CD4-positive, alpha-beta T cell (primary cell): ENCODE measurements at places on chromosomes 1 and 21. TPM values are rescaled to one million over a fixed set of nuclear protein-coding genes. Genes with fewer than 3 reads are reported as not detected.

TMEM81 gene
- total RNA-seq = 2.2 TPM

CYP4X1 gene
- not detected for total RNA-seq

SPATA46 gene
- total RNA-seq = not detected

DIO1 gene
- total RNA-seq = not detected

RNF186 gene
- total RNA-seq = not detected

RIPPLY3 gene
- not detected for total RNA-seq

ENAH gene
- total RNA-seq = not detected

YTHDF2 gene
- 85.0 TPM for total RNA-seq

FCER1G gene
- 2.0 TPM for total RNA-seq

CCDC24 gene
- total RNA-seq = 1.4 TPM

KLHL12 gene
- total RNA-seq = 18.6 TPM

WNT9A gene
- total RNA-seq = not detected

ST6GALNAC5 gene
- not detected for total RNA-seq

GRCh38 chr1:232377494-232377770 lies 252.5 kb downstream of the SIPA1L2 start:
- DNase-seq = no peak

GRCh38 chr1:156551066-156551643 lies 21.2 kb downstream of the IQGAP3 start:
- no peak for DNase-seq

DNA sequence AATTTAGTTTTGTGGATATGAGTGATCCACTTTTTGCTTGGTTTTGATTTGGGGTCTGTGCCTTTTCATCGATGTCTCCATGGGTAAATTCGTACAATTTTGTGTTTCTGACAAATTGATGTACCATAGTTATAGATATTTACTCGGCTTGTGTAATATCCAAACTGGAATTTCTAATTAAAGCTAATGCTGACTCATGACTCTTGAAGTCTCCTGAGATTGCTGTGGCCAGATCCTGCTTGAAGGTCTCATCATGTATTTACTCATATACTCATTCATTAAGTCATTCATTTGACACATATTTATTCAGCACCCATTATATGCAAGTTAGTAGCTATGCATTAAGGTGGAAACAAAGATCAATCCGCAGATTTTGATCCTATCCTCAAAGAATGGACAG lies 423.2 kb downstream of the RWDD3 start:
- no peak for DNase-seq

DNA sequence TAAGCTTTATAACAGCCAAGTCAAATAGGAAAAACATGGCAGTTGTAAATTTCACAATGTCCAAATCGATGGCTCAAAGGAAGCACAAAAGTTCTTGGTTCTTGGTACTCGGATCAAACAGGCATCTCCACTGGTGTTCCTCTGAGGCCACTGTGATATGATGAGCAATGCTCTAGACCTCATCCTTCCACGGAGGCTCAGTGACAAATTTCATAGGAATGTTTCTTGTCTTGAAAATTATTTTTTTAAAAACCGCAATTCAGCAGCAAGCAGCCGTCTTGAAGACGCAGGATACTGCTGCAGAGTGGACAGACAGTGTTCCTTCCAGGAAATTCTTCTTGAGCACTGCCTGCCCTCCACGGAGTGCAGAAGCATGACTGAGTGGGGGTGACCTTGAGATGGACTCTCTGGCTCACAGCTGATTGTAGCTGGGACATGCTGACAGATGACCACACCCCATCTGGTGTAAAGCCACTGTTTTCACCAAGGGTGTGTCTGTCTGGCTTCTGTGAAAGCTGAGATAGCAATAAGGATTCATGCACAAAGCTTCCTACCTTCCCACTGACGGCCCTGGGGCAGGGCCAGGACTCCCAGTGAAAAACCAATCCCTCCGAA lies 61.9 kb downstream of the TIAM1 start:
- no peak for DNase-seq

- DNase-seq = no peak
These were observed 14.0 kb upstream of the RAP1A start for GRCh38 chr1:111605576-111605975.

- DNase-seq = no peak
These were observed 92.3 kb downstream of the COQ8A start for GRCh38 chr1:227032396-227032795.

GRCh38 chr1:184567009-184567408 lies 180.2 kb downstream of the C1orf21 start:
- no peak for DNase-seq

- no peak for DNase-seq
These were observed 7.6 kb upstream of the DDI2 start for GRCh38 chr1:15609631-15610030.

- DNase-seq = no peak
These were observed 26.6 kb upstream of the EXO1 start for GRCh38 chr1:241821363-241821762.

DNA sequence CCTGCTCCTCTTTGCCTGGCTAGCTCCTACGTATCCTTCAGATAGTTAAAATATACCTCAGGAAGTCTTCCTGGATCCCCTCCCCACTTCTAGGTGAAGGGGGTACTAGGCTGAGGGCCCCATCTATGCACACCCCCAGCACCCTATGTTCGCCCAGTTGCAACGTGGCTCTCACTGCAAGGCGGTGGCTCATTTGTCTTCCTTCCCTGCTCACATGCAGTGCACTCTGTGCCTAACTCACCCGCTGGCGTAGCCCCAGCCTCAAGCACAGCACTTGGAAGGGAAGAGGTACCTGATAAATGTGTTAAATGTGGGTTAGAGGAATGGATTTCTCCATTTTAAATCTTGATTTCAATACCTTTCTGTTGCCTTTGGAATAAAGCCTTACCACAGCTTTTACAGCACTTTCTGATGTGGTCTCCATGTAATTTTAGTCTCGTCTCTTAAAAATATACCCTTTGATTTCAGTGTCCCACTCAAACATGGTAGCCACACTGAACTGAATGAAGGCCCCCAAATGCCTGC lies 39.3 kb downstream of the L1TD1 start:
- DNase-seq = no peak

GRCh38 chr1:181936269-181936668 lies 125.2 kb downstream of the ZNF648 start:
- DNase-seq = no peak

- no peak for DNase-seq
These were observed 313.1 kb downstream of the PTBP2 start for GRCh38 chr1:97034651-97035050.

DNA sequence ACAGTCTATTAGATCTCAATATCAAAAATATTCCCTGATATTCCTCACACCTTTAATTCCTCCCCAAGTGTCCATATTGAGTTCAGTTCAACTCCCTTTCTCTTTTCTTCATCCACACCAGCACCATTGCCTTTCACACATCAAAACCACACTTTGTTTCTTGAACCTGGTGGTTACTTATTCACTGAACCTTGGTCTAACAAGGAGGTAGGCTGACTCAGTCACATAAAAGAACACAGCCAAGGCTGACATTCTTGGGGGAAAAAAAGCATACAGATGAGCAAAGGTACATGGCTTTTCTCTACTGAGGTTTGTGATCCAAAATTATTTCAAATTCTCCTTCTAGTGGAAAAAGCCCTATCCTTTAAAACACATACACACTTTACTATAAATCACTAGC lies 131.7 kb upstream of the USH2A start:
- no peak for DNase-seq

- DNase-seq = no peak
These were observed 7.5 kb upstream of the PUM1 start for GRCh38 chr1:31073044-31073443.

GRCh38 chr1:89809556-89809955 lies 11.3 kb upstream of the LRRC8D start:
- DNase-seq = no peak
